ENCODE measurements at places on chromosomes 5 and 9.

- no peak for DNase-seq
Measured at GRCh38 chr9:33858423-33858822, 41.5 kb downstream of the UBE2R2 start.

DNA sequence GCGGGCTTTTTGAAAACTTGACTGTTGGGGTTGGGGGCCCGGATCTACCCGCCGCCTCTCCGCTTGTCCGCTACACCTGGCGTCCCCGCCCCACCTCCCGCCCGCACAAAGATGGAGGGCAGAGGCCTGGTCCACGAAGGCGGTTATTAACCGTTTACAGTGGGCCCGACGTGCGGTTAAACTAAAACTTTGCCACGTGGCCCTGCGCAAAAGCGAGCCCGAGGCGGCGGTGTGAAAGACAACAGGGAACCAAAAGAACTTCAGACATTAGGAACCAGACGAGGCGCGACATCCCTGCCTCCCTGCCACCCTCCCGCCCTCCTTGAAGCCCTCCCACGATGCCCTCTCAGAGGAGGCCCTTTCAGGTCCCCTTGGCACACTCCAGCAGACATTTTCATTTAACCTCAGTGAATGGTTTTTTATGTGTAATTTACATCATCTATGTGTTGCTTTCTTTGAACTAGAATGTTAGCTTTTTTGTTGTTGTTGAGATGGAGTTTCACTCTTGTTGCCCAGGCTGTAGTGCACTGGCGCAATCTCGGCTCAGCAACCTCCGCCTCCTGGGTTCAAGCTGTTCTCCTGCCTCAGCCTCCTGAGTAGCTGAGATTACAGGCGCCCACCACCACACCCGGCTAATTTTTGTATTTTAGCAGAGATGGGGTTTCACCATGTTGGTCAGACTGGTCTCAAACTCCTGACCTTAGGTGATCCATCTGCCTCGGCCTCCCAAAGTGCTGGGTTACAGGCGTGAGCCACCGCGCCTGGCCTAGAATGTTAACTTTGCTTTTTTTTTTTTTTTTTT lies 999 bp upstream of the HNRNPA0 start:
- DNase-seq: no peak

GRCh38 chr5:146032911-146033310 lies 72.5 kb downstream of the PLAC8L1 start:
- DNase-seq: no peak

- DNase-seq: no peak
Measured at GRCh38 chr5:68730220-68730978, 363.4 kb upstream of the SLC30A5 start.

- DNase-seq: no peak
Measured at GRCh38 chr5:125713109-125713805, 710.0 kb upstream of the GRAMD2B start.

- no peak for DNase-seq
Measured at GRCh38 chr5:74864823-74865222, 1.4 kb downstream of the FAM169A start.

GRCh38 chr9:85554349-85554748 lies 187.4 kb downstream of the AGTPBP1 start:
- DNase-seq: no peak

GRCh38 chr5:98556712-98557111 lies 216.8 kb upstream of the RGMB start:
- no peak for DNase-seq

GRCh38 chr9:125375820-125376219 lies 114.2 kb downstream of the GAPVD1 start:
- no peak for DNase-seq

GRCh38 chr5:76720988-76721569 lies 5.2 kb downstream of the F2R start:
- DNase-seq: no peak

- no peak for DNase-seq
Measured at GRCh38 chr9:81519816-81520495, 169.4 kb downstream of the TLE1 start.

DNA sequence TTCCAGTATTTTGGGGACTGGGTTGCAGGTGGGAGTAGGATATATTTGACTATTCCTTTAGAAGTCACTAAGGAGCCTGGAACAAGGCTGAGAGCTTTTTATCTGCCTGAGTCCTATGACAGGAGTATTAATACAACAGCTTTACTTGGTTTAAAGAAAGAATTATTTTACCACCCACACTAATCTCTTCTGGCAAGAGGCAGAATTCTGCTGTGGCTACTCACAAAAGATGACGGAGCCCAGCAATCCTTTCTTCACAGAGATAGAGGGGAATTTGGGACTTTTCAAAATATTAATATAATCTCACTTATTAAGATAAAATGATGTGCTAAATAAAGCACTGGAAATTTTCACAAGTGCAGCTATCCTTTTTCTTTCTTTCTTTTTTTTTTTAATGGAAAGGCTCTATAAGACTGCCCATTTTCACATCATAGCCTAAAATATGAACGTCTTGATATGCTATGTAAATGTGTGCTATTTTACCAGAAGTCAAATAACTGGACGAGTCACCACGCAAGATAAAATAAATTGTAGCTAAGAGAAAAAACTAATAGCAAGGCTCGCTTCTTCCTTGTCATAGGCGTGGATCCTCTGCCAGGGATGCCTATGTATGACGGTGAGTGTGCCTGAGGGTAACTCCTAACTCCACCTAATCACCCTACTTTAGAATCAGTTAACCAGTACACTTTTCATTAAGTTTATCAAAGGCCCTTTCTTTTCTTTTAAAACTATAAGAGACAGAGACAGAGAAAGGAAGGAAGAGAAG lies 76.3 kb downstream of the ZNF608 start:
- no peak for DNase-seq

Data from activated CD8-positive, alpha-beta T cell treated with anti-CD3 and anti-CD28 coated beads, Interleukin-2, amount 10 ng/mL, durations not matched to agents 7 days and 5 days (primary cell).